ENCODE measurements at places on chromosomes 4 and X. TPM values are rescaled to one million over a fixed set of nuclear protein-coding genes. Genes with fewer than 3 reads are reported as not detected.

- no peak for DNase-seq
Observed at GRCh38 chr4:8904666-8905065, 33.0 kb upstream of the HMX1 start.

DNA sequence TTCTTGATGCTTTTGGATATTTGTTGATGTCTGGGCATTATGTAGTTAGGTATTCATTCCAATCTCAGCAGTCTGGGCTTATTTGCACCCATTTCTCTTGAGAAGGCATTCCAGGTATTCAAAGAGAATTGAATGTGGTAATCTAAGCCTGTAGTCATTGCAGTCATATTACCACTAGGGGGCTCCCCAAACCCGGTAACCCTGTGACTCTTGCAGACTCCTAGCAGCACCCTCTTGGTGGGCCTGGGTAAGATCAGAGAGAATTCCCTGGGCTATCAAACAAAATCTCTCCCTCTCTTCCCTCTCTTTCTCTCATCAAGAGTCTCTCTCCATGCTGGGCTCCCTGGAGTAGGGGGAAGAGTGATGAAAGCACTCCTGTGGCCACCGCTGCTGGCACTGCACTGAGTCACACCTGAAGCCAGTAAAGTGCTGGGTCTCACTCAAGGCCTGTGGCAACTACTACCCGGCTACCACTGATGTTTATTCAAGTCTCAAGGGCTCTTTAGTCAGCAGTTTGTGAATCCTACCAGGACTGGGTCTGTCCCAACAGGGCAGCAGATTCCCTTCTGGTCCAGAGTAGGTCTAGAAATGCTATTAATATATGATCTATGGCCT is 187.7 kb upstream of the NUDT10 start:
- peak; percentile 1 for DNase-seq

- no peak for DNase-seq
Observed at GRCh38 chr4:59063015-59063720, 1953.0 kb upstream of the IGFBP7 start.

DNA sequence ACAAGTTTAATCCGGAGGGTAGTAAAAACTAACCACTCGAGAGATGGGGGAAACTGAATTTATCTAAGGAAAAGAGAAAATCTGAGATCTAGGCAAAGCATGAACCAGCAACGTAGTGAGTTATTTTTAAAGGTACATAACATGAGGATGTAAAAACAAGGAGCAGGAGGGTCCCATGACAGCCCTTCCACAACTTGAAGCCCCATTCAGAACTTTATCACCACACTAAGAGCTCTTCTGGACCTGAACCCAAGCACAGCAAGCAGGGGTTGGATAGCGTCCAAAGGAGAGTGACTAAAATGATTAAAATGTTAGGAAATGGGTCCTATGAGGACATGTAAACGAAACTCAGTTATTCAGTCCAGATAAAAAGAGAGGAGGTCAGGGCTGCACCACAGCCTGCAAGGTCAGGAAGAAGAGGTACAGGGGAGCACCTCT is 16.2 kb downstream of the SH3RF1 start:
- DNase-seq = no peak

DNA sequence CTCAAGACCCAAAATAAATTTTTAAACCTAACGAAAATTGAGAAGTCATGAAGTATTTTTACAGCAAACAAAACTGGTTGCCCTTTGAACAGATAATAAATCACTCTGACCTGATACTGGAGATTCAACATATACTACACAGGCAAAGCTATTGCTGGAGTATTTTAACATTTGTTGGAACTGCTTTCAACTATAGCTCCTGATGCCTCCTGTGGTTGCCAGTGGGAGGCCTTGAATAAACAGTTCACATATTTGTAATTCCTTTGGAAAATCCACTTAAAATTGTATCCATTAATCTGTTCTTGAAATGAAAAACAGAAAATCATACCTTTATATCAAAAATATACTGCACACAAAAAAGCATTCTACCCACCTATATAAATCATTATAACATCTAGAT is 605.1 kb downstream of the KCTD8 start:
- no peak for DNase-seq

- no peak for DNase-seq
Observed at GRCh38 chr4:26140150-26140898, 180.5 kb upstream of the RBPJ start.

DNA sequence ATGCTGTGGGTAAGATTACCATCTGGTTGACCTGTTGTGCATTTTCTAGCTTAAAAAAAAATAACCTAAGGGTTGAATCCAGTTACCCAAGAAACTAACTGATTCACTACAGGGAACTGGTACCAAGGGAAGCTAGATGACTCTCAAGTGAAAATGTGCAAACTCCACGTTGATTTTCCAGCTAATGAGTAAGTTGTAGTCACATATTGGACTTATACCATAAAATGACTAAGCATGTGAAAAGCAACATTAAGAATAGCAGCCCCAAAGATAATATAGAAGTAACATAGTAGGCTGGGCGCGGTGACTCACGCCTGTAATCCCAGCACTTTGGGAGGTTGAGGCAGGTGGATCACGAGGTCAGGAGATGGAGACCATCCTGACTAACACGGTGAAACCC is 270.9 kb downstream of the SPRY1 start:
- no peak for DNase-seq

Gene FBXL5
- 31.9 TPM for total RNA-seq

GRCh38 chr4:36230534-36230933 is 13.8 kb downstream of the ARAP2 start:
- no peak for DNase-seq

GRCh38 chrX:68914479-68914946 is 85.7 kb downstream of the EFNB1 start:
- DNase-seq = no peak

DNA sequence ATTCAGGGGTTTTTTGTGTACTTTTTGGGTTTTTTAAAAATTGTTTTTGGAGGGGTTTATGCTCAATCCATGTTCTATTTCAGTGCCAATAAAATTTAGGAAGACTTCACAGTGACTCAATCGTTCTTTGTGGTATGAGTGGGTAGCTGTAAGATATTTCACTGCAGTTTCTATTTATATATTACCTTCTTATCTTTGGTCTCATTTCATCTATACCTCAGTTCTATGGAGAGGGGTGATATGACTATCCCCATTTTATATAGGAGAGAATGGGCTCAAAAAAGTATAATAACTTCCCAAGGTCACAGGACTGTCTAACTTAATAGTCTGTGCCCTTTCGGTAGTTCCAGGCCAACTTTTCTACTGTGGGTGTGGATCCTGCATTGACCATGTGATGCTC is 74.4 kb downstream of the MSN start:
- no peak for DNase-seq

Gene ARX
- not detected for total RNA-seq

Gene SH2D1A
- total RNA-seq = 0.33 TPM

DNA sequence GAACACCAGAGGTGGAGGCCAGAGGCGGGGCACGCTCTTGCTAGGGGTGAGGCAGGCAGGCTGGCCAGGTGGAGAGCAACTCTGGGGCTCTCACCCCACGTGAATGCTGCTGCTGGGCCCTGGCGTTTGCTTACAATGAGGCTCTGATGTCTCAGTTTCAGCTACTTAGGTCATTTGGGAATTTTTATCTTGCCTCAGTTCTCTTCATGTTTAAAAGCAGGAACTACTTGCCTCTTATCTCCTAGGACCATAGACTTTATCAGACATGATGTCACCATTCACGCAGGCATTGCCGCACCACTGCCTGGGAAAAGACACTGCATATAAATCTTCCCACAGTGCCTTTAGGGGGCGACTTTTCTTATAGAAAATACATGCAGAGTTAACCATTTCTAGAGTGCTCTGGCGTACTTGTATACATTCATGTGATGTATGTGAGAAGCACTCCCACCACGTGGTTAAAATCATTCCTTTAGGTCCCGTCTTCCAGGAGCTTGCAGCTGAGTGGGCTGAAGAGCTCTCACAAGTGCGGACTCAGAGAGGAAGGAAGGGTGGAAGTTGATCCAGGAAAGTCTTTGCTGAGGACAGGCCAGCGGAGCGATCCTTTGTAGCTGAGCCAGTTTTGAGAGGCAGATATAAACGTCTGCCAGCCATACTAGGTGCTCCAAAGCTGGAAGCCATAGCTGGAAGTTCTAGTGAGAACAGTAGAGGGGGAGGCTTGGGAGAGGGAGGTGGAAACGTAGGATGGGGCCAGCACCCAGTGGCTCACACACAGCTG is 84.3 kb upstream of the CLDN34 start:
- DNase-seq = no peak

GRCh38 chrX:42247241-42247640 is 323.9 kb upstream of the CASK start:
- no peak for DNase-seq

GRCh38 chr4:169014586-169014985 is 4.5 kb upstream of the CBR4 start:
- DNase-seq = no peak

DNA sequence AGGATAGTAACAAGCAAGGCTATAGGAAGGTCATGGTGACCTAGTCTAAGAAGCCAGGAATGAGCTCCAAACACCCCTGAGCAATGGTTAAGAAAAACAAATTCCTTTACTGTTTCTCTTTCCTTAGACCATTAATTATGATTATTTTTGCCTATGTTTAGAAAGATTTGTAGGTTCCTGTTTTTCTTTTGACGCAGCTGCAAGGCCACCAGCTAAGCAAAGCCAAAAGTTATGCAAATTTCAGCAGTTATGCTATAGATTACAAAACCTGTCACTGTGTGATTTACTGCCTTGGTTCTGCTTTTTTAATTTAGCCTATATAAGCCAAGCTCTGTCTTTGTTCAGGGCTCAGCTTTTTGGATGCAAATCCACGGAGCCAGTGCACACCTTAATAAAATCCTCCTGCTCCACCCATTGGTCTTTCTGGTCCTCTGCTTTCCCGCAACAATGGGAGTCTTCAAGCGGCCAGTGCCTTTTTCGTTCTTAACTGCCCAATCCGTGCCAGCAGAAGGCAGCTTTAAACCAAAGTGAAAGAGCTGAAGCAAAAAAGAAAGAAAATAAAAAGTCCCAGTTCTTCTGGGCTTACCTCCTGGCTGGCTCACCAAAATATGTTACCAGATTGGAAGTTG is 1.4 kb upstream of the CEP135 start:
- peak; percentile 73 for DNase-seq

DNA sequence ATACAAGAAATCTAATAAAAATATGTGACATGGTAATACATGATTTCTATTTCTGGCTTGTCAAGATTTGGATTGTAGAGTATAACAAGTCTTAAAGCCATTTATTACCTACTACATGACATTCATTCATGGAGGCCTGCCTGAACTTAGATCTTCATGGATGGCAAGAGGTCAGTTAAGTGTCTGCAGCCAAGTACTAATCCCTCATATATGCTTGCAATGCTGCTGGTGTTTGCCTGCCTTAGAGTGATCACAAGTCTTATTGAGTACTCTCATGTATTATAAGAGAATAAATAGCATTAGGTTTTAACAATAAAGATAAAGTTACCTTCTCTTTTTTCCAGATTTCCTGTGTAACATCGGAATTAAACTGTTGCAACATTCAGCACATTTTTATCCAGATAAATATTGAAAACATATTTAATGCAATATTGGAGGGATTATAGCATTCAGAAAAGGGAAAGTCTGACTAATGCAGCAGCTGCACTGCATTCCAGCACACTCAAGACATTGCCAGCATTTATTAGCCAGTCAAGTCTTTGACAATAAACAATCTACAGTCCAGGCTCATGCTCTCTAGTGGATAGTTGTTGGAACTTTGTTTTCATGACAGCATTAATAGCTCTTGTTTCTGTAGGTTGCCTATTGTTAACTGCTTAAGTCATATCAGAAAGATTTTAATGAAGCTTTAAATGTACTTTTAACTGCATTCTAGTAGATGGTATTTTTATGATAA is 737.1 kb downstream of the FAT4 start:
- DNase-seq = no peak

GRCh38 chrX:40041915-40042314 is 55.8 kb downstream of the BCOR start:
- DNase-seq = no peak

GRCh38 chr4:24824720-24825119 is 29.3 kb downstream of the SOD3 start:
- no peak for DNase-seq

DNA sequence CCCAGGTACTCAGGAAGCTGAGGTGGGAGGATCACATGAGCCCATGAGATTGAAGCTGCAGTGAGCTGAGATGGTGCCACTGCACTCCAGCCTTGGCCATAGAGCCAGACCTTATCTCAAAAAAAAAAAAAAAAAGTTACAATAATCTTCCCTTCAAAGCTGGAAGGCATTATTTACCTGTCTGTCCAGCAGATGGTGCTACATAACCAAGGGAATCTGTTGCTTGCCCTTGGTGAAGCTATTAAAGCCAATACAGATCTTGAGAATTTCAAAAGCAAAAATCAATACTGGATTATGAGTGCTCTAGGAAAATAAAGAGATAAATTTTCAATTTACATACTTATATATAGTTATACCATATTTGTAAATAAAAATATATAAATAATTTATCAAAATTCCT is 25.9 kb downstream of the PKD2 start:
- no peak for DNase-seq

Gene RENBP
- 4.9 TPM for total RNA-seq

- DNase-seq = no peak
Observed at GRCh38 chr4:74608151-74608949, 163.4 kb downstream of the AREG start.

Measured in GM12878 (cell line).